ENCODE measurements at places on chromosomes 13 and 19.

DNA sequence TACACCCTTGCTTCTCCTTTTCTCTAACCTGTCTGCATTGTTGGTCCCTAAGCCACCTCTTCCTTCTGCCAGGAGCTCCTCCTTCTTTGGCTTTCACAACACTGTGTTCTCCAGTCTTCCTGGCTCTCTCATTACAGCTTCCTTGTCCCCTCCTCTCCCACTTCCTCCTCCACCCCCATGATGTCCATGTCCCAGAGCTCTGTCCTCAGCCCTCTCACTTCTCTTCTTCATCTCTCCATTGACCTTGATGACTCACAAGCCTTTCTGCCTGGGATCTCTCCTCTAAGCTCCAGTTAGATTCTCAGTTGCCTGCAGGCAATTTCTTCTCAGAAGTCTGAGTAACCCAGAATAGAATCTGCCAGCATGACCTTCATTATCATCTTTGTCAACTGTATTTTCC is 100.3 kb upstream of the WASF3 start:
- DNase-seq: peak; percentile 24

DNA sequence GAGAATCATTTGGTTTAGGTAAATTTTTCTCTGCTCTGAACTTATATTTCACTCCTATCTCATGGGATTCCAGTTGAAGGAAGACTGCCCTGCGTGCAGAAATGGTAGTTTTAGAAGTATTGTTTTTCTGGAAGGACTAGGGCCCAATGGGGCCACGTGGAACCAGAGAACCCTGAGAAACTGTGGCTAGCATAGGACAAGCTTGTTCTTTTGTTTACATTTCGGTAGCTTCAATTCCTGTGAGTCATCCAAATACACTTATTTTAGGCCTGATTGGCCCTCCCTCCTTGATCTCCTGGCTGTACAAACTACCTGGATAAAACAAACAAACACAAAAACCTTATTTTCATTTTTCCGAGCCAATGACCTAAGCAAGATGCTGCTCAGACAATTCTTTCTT is 124.0 kb downstream of the ITGBL1 start:
- no peak for DNase-seq

GRCh38 chr19:30799865-30800755 is 427.9 kb downstream of the ZNF536 start:
- DNase-seq: peak; percentile 85

DNA sequence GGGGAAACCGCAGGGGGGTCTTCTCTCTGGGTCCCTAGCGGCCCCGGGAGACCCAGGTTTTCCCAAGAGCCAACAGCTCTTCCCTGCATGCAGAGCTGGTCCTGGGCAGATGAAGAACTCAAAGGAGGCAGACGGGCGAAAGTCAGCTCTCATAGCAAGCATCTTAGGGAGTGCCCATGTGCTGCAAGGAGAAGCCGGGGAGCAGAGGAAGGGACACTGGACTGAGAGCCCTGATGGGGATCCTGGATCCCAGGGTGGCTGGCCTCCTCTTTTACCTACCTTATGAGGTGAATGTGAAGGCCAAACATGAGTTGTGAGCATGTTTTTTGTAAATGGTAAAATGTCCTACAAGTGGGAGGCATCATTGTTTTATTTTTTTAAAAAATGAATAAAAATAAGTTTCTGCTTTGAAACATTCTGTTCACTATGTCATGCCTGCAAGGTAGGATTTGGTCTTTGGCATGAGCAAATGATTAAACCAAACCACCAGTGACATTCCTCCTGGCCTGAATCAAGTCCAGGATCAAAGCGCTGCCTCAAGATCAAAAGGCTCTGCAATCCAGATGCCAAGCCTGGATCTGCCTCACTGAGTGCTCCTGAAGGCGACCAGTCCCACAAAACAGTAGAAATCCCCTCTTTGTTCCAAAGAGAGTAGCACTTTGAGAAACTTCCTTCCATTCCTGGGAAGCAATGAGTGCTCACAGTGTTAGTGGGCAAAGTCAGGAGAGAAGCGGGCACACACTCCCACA is 92.2 kb upstream of the SERP2 start:
- DNase-seq: no peak

DNA sequence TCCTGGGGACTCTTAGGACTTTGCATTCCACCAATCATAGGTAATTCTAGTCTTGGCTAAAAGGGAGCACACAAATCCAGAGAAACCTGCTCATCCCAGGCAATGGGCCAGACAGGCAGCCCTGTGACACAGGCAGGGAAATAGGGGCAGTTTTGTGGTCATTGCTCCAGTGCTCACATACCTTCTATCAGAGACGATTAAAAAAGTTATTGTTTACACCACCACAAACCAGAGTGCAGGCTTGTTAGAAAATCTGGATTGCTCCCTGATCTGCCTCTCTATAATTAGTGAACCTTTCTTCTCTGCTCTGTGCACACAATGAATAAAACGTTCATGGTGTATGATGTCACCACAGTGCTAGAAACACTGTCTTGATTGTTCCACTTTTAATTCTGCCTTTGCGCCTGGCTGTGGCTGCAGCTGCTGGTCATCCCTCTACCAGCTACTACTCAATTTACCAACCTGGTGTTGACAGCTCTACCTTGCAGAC is 121.6 kb upstream of the SPATA13 start:
- peak; percentile 68 for DNase-seq

- DNase-seq: no peak
Measured at GRCh38 chr13:42876887-42877545, 95.6 kb downstream of the FAM216B start.

GRCh38 chr19:7645656-7646425 is 8.9 kb downstream of the STXBP2 start:
- DNase-seq: no peak

DNA sequence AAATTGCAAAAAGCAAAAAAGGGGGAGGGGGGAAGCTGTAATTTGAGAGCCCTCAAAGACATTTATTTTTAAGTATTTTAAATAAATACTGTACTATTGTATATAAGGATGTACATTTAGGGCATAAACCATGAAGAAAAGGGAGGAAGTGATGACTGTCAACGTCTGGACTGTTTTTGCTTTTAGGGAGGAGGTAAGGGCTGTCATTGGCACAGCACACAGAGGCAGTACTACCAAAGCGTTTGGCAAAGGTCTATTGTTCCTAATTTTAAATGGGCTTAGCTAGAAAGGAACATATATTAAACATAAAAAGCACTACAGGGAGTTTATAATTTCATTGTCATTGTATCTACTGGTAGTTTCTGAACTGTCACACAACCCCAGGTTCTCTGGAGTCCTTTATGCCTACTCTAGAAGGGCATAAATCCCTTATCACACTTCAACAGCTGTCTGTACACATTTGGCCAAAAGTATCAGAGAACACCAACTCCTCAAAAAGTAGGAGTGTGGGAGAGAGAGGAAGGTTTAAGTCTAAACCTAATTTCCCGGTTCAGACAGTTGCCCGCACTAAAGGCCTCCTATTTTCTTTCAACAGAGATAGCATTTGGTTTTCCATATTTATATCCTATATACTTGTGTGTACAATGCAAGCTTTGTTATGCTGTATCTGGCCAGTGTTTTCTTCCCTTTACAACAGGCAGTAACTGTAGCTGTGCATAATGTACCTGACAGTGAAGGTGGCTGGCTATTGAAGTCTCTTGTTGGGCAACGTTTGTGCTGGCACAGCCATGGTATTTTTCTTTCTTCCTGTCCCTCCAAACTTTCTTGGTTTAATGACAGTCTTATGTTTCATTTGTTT is 406.2 kb downstream of the KLF5 start:
- DNase-seq: no peak

- DNase-seq: no peak
Measured at GRCh38 chr19:53131727-53132126, 983 bp downstream of the ZNF415 start.

- DNase-seq: peak; percentile 64
Measured at GRCh38 chr19:35000647-35001501, 751 bp downstream of the GRAMD1A start.

- DNase-seq: peak; percentile 69
Measured at GRCh38 chr19:28905996-28906395, 307.0 kb downstream of the UQCRFS1 start.

- DNase-seq: peak; percentile 21
Measured at GRCh38 chr13:49627831-49628652, at the start of gene ARL11. ARL11 (plus strand) TSS chr13:49628507; CDS start chr13:49630448, 1,941 bp downstream.

GRCh38 chr13:45242070-45242469 is 41.2 kb upstream of the KCTD4 start:
- peak; percentile 64 for DNase-seq

- no peak for DNase-seq
Measured at GRCh38 chr19:38211151-38211591, 12.9 kb downstream of the DPF1 start.

DNA sequence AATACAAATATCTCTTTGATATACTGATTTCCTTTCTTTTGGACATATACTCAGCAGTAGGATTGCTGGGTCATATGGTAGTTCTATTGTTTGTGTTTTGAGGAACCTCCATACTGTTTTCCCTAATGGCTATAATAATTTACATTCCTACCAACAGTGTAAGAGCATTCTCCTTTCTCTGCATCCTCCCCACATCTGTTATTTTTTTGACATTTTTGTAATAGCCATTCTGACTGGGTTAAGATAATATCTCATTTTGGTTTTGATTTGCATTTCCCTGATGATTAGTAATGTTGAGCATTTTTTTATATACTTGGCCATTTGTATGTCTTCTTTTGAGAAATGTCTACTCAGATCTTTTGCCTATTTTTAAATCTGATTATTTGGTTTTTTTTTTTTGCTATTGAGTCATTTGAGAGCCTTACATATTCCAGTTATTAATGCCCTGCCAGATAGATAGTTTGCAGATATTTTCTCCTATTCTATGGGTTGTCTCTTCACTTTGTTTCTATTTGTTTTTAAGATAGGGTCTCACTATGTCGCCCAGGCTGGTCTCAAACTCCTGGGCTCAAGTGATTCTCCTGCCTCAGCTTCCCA is 95.7 kb downstream of the FNDC3A start:
- no peak for DNase-seq

GRCh38 chr13:94129490-94129894 is 350.0 kb downstream of the DCT start:
- DNase-seq: no peak

GRCh38 chr19:18493440-18494266 is 28.2 kb downstream of the ELL start:
- no peak for DNase-seq

GRCh38 chr19:33193865-33194362 is at the start of gene LRP3:
LRP3 (plus strand) TSS chr19:33194330; CDS start chr19:33194786, 456 bp downstream.
- DNase-seq: peak; percentile 68

- no peak for DNase-seq
Measured at GRCh38 chr13:105395041-105395440, 1140.4 kb downstream of the EFNB2 start.

DNA sequence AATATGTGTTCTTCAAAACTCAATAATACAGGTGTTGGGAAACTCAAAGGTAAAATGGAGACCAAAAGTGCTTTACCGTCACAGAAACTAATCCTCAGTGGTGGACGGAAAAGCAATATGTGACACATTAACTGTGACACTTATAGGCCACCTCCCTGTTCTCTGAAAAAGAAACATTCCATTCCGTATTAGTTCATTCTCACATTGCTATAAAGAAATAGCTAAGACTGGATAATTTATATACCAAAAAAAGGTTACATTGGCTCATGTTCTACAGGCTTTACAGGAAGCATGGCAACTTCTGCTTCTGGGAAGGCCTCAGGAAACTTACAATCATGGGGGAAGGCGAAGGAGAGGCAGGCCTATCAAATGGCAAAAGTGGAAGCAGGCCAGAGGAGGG is 435.3 kb upstream of the HTR2A start:
- DNase-seq: peak; percentile 39

- DNase-seq: no peak
Measured at GRCh38 chr19:47130120-47130588, 481 bp upstream of the SAE1 start.

- DNase-seq: peak; percentile 43
Measured at GRCh38 chr19:8575467-8575997, 1.7 kb downstream of the MYO1F start.

DNA sequence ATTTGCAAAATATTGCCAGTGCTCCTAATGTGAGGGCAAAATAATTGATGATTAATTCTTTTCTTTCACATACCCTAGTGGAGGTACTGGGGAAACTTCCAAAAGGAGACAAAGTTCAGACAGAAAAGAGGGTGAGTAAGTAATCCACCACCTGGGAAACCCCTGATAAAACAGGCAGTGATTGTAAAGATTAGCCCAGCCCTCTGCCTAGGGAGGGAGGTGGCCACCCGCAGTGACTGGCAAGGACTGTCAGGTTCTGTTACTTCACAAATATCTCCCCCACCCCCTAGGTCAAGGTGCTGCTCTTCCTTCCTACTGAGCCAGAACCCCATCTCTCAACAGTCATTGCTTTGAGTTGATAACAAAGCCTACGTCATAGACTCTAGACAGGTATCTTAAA is 239.7 kb downstream of the DNAJC15 start:
- DNase-seq: no peak

GRCh38 chr13:41017817-41018601 is 1.1 kb downstream of the ELF1 start:
- no peak for DNase-seq

DNA sequence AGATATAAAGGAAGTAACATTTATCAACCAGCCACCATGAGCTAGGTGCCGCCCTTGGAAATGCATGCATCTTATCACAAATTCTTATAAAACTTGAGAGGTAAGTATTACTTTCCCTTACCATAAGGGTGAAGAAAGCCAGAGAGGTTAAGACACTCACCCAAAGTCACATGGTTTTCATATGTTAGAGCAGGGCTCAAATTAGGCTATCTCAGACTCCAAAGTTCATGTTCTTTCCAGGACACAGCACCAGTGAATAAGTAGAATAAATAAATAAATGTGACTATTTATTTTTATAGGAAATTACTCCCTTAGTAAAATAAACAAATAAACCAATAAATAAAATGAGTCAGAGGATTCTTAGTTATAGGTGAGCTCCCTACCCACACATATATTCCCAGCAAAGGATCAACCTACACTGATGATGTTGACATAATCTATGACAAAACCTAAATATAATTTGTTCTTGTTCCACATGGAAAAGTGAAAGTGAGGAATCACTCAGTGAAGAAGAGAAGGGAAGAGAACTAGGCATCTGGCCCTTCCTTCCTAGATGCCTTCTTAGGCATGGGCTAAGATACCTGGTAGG is 27.2 kb downstream of the SPRY2 start:
- DNase-seq: no peak

GRCh38 chr19:7655581-7655980 is 13.3 kb upstream of the RETN start:
- no peak for DNase-seq

GRCh38 chr19:41133260-41133659 is 19.0 kb downstream of the CYP2F1 start:
- DNase-seq: no peak

- DNase-seq: peak; percentile 34
Measured at GRCh38 chr19:17473041-17473440, 2.7 kb downstream of the SLC27A1 start.

DNA sequence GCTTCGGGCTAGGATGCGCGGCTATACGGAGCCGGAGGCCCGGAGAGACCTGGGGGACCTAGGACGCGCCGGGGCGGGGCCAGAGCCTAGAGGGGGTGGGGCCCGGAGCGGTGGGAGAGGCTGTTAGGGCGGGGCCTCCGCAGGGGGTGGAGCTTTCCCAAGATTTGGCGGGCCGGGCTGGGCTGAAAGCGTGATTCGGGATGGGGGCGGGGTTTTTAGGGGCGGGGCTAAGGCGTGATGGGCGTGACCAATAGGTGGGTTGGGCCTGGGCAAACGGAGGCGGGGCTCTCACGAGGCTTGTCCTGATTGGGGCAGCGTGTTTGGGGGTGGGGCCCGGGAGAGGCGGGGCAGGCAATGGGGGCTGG is 439 bp downstream of the RAB11B start:
- peak; percentile 96 for DNase-seq

Data from AG20443 (cell line).